ENCODE measurements at places on chromosomes 5 and 9.
A peak's percentile ranks its signal among the peaks of the same experiment; 100 is the strongest.

GRCh38 chr9:104923289-104923688 lies 4.7 kb downstream of the ABCA1 start:
- H3K4me3 ChIP-seq: peak overlapping the region; percentile 100
- no peaks in the 10 kb centered on the region for H3K4me1 ChIP-seq
- no peaks in the 10 kb centered on the region for H3K27me3 ChIP-seq
- H3K36me3 ChIP-seq: peaks cover 28% of the 10 kb centered on the region
- no peak for DNase-seq

GRCh38 chr5:83922699-83923098 lies 202.0 kb upstream of the HAPLN1 start:
- H3K36me3 ChIP-seq: no peaks in the 10 kb centered on the region
- H3K27ac ChIP-seq: no peak overlapping the region
- H3K27me3 ChIP-seq: peaks cover 17% of the 10 kb centered on the region
- no peak overlapping the region for H3K4me3 ChIP-seq
- no peak for DNase-seq

GRCh38 chr5:31270396-31270795 lies 76.9 kb downstream of the CDH6 start:
- peaks cover 4% of the 10 kb centered on the region for H3K4me1 ChIP-seq
- H3K27me3 ChIP-seq: no peaks in the 10 kb centered on the region
- no peak overlapping the region for H3K4me3 ChIP-seq

GRCh38 chr5:131163276-131164119 lies 1.6 kb downstream of the HINT1 start:
- no peaks in the 10 kb centered on the region for H3K4me1 ChIP-seq
- no peak for DNase-seq
- peaks cover 40% of the 10 kb centered on the region for H3K36me3 ChIP-seq
- peak overlapping the region; percentile 98 for H3K4me3 ChIP-seq
- no peak overlapping the region for H3K27ac ChIP-seq
- no peaks in the 10 kb centered on the region for H3K27me3 ChIP-seq

GRCh38 chr9:14395317-14396082 lies 81.6 kb upstream of the NFIB start:
- H3K27me3 ChIP-seq: no peaks in the 10 kb centered on the region
- H3K4me3 ChIP-seq: no peak overlapping the region
- no peaks in the 10 kb centered on the region for H3K4me1 ChIP-seq
- peak overlapping the region; percentile 33 for H3K27ac ChIP-seq
- DNase-seq: no peak

- no peaks in the 10 kb centered on the region for H3K4me1 ChIP-seq
- H3K27ac ChIP-seq: no peak overlapping the region
- DNase-seq: peak; percentile 64
- no peaks in the 10 kb centered on the region for H3K27me3 ChIP-seq
Measured at GRCh38 chr5:80275347-80275746, 19.5 kb upstream of the SERINC5 start.
